ENCODE measurements at places on chromosomes 3 and 15.

DNA sequence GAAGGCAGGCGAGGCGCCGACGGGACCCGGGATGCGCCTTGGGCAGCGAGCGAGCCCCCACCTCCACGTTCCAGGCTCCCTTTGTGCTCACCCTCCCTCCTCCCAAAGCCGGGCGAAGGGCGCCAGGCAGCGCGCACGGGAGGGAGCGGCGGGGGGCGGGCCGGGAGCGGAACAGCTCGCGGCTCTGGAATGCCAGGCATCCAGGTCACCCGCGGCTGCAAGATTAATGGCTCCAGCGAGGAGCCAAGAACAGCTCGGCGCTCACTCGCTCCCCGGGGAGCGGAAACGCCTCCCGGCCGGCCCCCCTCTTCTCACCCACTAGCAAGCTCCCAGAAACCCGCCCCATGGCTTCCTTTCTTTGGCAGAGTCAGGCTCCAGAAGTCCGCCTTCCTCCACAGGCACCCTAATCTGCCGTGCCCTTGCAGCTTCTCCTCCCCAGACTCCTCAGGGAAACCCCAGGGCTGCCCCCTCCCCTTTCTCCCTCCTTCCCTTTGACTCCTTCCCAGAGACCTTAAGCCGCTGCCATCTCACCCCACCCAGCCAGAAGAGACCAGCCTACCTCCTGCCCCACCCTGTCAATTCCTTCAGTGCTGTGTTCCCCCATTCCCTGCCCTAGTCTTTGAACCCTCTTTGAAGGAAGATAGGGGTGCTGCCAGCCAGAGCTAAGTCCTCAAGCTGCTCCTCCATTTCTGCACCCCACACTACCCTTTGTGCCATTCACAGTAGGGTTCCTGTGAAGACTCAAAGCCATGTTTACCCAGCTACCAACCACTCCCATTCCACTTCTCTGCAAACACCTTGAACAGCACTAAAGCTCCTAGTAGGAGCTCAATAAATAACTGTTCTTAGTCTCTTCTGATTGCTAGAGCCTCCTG lies 9.9 kb downstream of the AMOTL2 start:
- peak; percentile 62 for DNase-seq

DNA sequence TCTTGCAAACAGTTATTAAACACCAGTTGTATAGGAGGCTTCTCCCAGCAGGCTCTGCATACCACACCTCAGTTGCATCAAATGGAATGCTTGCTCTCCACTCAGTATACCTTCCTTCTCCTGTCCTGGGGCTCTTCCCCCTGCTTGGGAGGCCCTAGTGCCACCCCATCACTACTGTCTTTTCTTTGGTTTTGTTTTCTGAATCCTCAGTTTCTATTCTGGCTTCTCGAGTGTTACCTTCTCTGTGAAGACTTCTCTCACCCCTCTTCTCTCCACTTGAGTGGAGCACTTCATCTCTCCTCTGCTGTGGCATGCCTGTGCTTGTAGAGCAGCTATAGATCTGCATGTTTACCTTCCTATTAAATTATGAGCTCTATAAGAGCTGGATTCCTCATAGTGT lies 75.7 kb upstream of the TPRG1 start:
- DNase-seq: no peak

DNA sequence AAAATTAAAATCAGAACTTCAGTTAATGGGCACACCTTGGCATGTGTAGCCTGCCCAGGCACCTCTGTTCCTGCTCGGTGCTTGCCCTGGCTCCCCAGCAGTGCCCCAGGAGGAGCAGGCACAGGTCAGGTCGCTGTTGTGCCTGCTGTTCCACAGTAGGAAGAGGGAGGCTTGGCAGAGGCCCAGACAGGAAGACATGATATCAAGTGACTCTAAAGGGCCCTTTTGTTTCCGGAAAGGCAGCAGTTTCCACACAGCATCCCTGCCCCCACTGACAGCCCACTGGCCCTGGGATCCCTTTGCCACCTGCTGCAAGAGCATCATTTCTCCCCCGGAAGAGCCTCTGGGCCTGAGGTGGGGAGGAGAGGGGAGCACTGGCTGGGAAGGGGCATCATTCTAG lies 40.5 kb upstream of the HES1 start:
- DNase-seq: no peak

GRCh38 chr15:31273258-31273941 lies 53.2 kb upstream of the KLF13 start:
- DNase-seq: no peak

GRCh38 chr3:71987089-71987735 lies 202.3 kb upstream of the PROK2 start:
- no peak for DNase-seq

DNA sequence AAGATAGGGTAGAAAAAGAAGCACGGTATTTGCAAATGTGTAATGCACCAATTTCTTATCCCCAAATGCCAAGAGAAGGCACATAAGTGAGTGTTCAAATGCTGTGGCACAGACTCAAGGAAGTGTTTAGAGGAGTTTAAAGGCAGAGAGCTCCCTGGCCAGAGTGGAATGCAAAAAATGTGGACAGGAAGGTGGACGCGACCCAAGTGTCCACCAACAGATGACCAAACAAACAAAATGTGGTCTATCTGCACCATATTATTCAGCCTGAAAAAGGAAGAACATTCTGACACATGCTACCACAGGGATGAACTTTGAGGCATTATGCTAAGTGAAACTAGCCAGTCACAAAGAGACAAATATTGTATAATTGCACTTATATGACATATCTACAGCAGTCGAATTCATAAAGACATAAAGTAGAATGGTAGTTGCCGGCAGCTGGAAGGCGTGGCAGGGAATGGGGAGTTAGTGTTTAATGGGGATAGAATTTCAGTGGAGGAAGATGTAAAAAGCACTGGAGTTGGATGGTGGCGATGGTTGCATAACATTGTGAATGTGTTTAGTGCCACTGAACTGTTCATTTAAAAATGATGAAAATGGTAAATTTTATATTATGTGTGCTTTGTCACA lies 126.6 kb downstream of the SRGAP3 start:
- DNase-seq: no peak

- no peak for DNase-seq
Observed at GRCh38 chr3:106518516-106518915, 649.7 kb upstream of the CBLB start.

DNA sequence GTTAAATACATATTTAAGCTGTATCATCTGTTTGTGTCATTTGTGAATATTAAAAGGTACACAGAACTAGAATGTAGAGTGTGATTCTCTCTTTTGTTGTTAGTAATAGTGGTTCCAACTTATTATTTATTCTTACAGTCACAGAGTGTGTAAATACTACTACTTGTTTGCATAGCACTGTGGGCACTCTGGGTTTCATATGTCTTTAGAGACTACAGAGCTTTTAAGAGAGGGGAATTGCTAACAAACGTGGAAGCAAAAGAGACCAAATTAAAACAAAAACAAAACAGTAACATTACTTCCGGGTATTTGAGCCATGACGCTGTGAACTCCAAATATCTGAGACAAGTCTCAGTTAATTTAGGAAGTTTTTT lies 828.0 kb upstream of the DPPA4 start:
- no peak for DNase-seq

- no peak for DNase-seq
Observed at GRCh38 chr3:134242649-134243617, 7.7 kb downstream of the RYK start.

- no peak for DNase-seq
Observed at GRCh38 chr3:143974271-143975238, 2.9 kb downstream of the DIPK2A start.

- no peak for DNase-seq
Observed at GRCh38 chr15:47340571-47340920, 376.8 kb upstream of the SEMA6D start.

DNA sequence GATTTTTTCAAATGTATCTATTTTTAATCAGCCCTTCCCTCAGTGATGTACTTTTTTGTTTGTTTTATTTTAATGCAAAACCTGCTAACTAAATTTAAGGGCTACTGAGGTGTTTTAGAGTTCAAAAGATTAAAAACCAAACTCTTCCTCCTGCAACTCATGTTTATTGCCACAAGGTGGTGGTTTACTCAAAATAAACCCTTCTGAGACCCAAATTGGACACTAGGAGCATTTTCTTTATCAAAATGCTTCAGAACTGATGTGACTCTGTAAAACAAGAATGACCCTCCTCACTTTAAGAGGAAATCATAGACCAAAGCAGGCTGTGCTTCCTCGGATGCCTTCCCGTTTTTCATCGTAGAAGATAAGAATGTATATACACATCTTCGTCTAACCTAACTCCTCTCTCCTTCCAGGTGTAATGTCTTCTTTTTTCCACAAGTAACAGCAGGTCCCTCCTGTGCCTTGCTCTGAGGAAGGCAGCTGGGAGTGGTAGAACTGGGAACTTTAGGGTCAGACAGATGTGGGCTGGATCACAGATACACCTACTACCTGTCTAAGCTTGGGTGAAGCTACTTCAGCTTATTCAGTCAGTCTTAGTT lies 2.9 kb upstream of the NME9 start:
- DNase-seq: no peak

DNA sequence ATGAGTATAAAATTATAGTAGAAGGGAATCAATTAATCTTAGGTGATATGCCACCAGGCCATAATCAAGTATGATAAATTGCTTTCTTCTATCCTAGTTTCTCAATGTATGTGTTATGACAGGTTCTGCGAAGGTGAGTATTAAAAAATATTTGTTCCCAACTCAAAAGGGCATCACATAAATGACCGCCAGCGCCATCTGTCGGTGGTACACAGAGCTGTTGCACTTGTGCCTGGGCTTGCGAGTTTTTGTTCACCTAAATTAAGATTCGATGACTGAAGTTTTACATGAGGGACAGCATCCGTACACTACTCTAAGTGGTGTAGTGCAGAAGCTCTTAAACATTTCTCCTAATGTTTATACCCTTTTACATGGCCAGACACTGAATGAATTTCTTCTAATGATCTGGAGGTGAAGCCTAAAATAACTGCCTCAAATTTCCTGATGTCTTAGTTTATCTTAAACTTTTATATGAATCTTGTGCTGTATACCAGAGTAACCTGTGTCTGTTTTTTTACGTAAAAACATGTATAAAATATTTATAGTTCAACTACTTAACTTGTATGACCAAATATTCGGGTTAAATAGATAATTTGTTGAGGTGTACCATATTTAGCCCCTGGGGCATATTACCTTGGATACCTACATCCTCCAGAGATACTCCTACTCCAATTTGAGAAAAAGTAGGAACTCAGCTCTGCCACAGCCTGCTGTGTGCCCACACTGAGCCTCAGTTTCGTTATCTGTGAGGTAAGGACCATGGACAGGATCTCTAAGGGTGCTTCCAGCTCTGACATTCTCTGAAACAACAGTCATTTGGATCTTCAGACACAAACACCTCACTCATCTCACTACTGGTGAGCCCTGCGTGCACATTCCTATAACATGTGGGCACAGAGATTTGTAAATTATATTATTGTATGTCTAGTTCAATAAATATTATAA lies 365.6 kb downstream of the MAGI1 start:
- no peak for DNase-seq

DNA sequence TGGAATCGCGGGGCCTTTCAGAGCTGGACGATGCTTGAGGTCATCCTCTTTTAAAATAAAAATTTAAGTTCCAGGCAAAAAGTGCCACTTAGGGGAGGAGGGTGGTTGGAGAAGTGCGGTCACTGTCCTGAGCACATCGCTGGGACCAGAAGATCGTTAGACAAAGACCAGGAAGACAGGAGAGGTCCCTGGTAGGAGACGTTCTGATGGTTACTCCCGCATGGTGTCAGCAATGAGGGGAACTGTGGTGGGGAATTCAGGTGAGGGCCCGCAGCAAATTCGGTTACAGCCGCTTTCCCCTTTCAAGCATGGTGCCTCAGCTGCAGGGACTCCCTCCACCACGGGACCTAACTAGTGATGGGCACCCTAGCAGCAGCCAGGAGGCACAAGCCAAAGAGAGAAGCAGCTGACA lies 1.0 kb upstream of the ISY1 start:
- DNase-seq: no peak

DNA sequence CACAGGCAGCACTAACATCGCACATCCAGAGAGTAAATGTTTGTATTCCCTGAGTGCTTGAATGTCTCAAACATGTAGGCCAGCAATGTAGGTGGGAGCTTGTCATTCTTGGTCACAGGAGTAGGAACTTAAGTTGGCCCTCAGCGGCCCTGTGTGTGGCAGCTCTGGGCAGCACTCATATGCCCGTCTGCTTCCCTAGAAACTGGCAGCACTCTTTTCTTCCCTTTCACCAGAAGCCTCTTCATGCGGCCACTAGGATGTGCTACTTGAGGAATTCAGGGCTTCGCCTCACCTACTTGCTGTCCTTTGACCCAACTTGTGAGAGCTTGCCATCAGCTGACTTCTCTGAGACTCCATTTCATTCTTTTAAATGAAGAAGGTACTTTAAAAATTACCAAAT lies 69.5 kb downstream of the TIPARP start:
- DNase-seq: no peak

DNA sequence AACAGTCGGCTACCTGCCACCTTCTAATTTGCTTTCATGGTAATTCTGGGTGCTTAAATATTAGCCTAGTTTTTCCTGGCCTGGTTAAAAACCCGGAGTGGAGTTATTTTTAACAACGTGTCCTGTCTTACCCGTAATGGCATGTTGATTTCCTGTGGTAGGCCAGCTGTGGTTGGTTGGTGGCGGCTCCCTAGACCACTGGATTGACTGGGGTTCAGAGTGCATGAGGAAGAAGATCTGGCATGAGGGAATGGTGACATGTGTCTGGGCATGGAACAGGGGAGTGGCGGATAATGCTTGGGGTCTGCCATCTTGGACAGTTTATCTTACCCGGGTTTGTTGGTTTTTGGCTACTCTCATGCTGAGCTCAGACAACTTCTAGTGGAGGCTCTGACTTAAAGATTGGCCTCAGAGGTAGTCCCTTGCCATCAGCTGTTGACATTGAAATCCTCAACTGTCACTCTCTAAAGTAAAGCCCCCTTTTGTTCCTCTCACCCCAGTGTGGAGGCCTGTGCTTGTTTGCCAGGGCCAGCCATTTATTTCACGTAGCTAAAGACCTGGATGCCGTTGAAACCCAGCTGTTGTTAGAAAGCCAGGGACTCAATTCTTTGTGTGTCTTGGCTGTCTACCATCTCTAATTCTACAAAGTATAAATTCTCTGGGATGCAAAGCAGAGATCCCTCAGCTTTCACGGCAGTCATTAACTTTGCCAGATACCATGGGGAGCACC lies 81.6 kb downstream of the DNASE1L3 start:
- DNase-seq: no peak

DNA sequence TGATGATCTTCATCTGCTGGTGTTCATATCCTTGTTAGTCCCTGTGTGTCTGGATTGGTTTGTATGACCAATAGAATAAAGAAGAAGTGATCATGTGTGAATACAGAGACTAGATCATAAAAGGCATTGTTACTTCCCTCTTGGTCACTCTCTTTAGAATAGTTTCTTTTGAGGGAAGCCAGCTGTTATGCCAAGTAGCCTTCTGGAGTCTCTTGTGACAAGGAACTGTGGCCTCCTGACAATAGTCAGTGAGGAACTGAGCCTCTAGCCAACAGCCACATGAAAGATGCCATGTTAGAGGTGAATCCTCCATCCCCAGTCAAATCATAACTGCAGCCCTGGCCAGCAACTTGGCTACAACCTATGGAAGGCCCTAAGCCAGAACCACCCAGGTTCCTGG lies 63.0 kb upstream of the SMAD3 start:
- no peak for DNase-seq

DNA sequence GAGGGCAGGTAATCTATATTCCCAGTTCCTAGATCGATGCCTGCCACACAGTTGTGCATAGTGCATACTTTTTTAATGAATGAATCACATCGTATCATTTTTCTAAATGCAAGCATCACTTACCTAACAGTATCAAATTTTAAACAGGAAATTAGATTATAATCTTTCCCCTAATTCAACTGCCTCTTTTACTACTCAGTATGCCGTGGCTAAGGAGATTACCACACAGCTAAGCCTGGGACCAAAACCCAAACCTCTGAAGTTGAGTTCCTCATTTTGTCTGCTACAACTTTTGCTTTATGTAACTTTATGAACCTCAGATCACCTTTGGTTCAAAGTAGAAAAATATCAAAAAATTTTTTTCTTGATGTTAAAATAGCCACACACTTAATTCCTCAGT lies 53.2 kb upstream of the FNDC3B start:
- no peak for DNase-seq

Measured in anterior cingulate cortex (tissue), 58 donors.